ENCODE measurements at places on chromosomes 12 and 14. TPM values are rescaled to one million over a fixed set of nuclear protein-coding genes. Genes with fewer than 3 reads are reported as not detected.

LRRC10 gene
- total RNA-seq, result not detected

HOXC11 gene
- total RNA-seq, result not detected

WNT5B gene
- total RNA-seq, result 0.29 TPM

REM2 gene
- 6.2 TPM for total RNA-seq

KLRC3 gene
- not detected for total RNA-seq
